Activated CD4-positive, alpha-beta T cell treated with anti-CD3 and anti-CD28 coated beads for 48 hours (primary cell): ENCODE measurements at places on chromosomes 7 and 10.
A peak's percentile ranks its signal among the peaks of the same experiment; 100 is the strongest.

DNA sequence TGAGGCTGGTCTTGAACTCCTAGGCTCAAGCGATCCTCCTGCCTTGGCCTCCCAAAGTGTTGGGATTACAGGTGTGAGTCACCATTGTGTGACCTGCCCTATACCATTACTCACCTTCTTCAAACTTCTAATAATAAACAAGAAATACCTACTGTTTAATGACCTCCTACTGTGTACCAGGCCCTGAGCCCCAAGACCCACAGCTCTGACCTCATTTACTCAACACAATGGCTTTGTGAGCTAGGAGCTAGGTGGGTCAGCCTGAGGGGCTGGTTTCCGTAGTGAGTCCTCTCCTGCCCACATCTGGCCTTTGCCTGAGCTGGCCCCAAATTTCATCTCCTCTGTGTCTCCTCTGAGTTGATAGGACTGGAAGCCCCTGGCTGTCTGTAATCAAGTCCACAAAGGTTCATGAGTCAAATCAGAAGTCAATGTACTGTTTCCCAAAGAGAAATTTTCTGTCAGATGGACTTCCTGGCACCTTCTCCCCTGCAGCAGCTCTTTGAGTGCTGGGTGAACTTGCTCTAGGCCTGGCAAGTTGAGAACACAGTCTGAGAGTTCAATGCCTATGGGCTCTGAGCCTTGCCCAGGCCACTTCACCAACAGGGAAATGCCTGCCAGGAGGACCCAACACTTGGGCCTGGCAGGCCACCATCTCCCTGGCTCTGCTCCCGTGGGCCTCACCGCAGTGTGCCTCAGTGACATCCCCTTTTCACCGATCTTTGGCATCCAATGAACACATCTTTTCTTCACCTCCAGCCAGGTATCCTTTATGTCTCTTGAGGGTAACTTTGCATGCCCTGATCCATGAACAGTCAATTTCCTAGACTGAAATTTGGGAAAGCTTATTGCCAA is 24.0 kb downstream of the NEURL1 start:
- no peak for DNase-seq

- DNase-seq: no peak
Observed at GRCh38 chr7:158077934-158078910, 509.4 kb downstream of the PTPRN2 start.

DNA sequence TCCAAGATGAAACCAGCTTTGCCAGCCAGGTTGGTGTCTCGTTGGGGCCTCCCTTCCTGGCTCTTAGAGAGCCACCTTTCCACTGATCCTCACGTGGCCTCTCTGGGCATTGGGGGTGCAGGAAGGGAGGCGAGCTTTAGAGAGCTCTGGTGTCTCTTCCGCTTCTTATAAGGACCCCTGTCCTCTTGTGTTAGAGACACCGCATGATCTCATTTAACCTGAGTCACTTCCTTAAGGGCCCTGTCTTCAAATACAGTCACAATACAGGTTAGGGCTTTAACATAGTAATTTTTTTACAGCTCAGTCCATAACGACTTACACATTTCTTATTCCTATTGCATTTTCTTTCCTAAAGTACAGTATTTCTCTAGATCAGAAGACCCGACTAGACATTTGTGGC is 535.8 kb downstream of the SDK1 start:
- no peak for DNase-seq

GRCh38 chr10:74500026-74500704 is 326.2 kb upstream of the KAT6B start:
- peak; percentile 10 for DNase-seq

DNA sequence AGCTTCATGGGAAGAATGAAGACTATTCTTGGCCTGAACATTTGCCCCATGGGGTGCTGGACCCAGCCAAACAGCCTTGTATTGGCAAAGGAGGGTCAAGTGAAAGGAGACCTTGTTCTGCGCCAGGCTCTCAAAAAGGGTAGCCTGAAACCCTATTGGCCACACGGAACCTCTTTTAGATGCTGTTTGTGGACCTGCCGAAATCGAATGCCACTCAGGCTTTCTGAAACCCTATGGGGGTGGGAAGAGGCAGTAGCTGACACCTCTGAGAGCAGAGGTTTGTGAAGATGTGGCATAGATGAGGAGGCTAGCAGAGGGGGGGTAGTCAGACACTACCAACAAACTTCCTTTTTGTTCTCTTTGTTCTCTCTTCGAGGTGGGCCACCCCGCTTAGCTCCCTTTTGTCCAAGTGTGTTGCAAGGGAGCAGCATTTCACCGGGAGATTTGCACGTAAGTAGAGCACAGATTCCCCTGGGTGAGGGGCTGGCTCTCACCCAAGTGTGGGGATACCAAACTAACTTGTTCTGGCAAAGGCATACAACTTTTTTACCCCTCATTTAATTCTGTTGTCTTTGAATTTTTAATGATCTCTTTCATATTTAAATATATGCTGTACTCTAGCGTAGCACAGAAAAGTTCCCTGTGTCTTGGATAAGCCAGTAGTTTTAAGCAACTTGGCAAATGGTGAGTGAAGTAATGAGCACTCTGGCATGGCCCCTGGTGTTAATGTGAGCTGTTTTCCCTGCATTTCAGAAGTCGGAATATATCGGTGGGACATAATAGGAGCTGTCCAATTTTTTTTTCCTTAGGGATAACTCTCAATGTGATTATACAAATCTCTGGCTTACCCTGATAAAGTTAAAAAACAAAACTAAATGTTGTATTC is 107.7 kb downstream of the SEPTIN7 start:
- no peak for DNase-seq

GRCh38 chr7:129843365-129843898 is 109.3 kb downstream of the UBE2H start:
- no peak for DNase-seq

- DNase-seq: no peak
Observed at GRCh38 chr7:17062151-17063044, 180.6 kb upstream of the AGR3 start.

DNA sequence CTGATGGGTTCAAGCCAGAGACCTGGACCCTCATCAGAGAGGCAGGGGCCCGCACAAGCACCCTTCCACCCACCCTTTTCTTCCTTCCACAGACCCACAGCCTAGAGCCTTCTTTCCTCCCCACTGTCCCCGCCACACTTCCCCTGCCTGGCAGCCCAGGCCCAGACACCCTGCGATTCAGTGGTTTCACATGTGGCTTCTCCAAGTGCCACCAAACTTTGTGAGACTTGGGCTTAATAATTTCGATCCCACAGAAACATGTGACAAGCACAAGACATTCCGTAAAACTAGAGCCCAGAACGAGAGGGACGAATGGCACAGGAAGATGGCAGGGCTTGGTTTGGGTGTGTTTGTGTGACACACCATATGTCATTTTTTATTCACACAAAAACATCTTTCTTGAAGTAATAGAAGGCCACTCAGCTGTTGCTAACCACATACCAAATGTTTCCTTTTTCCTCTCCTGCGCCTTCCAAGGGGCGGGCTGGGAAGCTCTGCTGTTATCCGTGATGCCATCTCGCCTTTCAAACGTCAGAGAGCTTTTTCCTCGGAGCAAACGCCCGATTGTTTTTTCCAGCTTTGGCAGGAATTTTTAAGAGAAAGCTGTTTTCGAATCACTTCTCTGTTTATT is 162.9 kb downstream of the GRK5 start:
- DNase-seq: no peak
